Skeletal muscle cell (primary cell): ENCODE measurements at places on chromosomes 12 and 14.

DNA sequence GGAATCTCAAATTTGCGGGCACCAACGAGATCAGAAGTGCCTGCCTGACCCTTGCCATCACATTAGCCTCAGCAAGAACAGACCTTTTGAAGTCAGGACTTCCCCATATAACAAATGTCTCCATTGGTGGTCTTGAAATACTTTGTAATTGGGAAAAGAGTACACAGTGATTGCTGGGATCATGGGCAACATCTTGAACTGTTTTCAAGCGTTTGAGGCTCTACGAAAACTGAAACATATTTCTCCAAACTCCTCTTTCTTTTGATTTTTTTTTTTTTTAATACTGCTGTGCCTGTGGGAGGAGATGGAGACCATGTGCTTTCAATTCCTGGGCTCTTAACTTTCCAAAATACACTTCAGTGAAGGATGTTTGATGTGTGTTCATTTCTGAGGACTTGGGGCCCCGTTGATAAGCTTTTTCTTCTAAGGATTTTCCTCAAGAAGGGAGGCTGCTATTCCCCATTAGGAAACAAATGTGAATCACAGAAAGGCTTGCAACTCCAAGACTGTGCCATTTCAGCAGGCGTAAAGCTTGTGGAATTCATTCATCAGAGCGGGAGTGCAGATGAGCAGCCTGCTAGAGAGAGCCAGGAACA, 94.5 kb downstream of the TMEM132C start:
- no peak for DNase-seq

- no peak for DNase-seq
These were observed 27.1 kb upstream of the FAM222A start for GRCh38 chr12:109686523-109686922.

GRCh38 chr14:29111554-29111953, 345.0 kb downstream of the FOXG1 start:
- DNase-seq = no peak

- peak; percentile 18 for DNase-seq
These were observed 146.8 kb downstream of the EMP1 start for GRCh38 chr12:13343375-13343774.

GRCh38 chr14:60250257-60251035, 1.4 kb downstream of the PPM1A start:
- no peak for DNase-seq

GRCh38 chr14:51185180-51185579, 54.9 kb upstream of the TMX1 start:
- DNase-seq = no peak

- DNase-seq = peak; percentile 95
These were observed 25.1 kb upstream of the CDK17 start for GRCh38 chr12:96425321-96425720.

DNA sequence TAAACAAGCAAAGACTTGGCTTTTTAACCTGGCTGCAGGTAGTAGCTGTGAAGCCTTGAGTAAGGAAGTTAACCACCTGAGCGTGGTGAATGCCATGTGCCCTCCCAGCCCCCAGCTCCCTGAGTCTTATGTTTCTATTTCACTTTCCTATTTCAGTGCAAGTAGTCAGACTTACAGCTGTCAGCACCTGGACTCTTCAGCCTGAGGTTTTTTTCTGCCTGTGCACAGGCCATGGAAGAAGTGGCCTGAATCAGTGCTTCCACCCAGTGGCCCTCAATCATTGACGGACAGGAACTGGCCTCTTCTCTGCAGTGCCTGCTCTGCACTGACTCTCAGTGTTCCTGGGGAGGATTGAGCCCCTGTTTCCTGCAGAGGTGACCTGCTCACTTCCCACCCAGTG, 796.4 kb downstream of the MED13L start:
- no peak for DNase-seq

DNA sequence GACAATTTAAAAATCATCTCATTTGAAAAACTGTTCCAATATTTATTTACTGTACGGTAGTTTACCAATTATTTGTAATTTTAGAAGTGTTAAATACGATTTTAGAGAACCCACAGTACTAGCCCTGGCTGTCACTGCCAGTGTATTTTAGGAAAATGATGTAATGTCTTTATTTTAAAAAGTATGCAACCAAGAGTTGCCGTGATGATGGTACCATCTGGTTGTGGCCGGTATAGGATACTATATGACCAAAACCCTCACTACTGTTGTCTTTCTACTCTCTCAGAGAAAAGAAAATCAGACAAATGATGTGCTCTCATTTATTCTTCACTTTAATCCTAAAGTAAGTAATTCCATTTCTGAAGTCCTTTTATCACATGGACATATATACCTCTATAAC, 395.0 kb downstream of the FOXG1 start:
- DNase-seq = no peak

GRCh38 chr14:101966742-101967141, 2.4 kb downstream of the DYNC1H1 start:
- no peak for DNase-seq

GRCh38 chr12:126434412-126434985, 1369.3 kb downstream of the AACS start:
- DNase-seq = no peak

GRCh38 chr12:15928346-15928745, 17.2 kb downstream of the DERA start:
- DNase-seq = peak; percentile 68

- DNase-seq = no peak
These were observed 26.4 kb upstream of the NOS1 start for GRCh38 chr12:117387832-117388231.

GRCh38 chr12:102441077-102441596, 39.2 kb downstream of the IGF1 start:
- DNase-seq = no peak

- no peak for DNase-seq
These were observed 4.2 kb upstream of the KLC1 start for GRCh38 chr14:103624860-103625259.

DNA sequence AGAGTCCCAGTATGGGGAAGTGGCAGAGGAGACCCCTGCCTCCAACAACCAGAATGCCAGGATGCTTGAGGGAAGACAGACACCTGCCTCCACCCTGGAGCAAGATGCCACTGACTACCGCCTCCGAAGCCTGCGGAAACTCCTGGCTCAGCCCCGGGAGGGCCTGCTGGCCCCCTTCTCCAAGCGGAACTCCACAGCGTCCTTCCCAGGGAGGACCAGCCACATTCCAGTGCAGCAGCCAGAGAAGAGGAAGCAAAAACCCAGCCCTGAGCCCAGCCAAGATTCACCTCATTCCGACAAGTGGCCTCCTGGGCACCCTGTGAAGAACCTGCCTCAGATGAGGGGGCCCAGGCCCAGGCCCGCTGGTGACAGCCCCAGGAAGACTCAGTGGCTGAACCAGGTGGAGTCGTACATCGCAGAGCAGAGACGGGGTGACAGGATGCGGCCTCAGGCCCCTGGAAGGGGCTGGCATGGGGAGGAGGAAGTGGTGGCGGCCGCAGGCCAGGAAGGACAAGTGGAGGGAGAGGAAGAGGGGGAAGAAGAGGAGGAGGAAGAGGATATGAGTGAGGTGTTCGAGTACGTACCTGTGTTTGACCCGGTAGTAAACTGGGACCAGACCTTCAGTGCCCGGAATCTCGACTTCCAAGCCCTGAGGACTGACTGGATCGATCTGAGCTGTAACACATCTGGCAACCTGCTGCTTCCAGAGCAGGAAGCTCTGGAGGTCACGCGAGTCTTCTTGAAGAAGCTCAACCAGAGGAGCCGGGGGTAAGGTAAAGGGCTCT, 93.7 kb downstream of the B4GALNT3 start:
- DNase-seq = no peak

GRCh38 chr12:105832806-105833205, 305.9 kb downstream of the NUAK1 start:
- no peak for DNase-seq

GRCh38 chr12:126055521-126055920, 990.3 kb downstream of the AACS start:
- DNase-seq = peak; percentile 54

- no peak for DNase-seq
These were observed 213.7 kb downstream of the ESR2 start for GRCh38 chr14:64080452-64080851.

DNA sequence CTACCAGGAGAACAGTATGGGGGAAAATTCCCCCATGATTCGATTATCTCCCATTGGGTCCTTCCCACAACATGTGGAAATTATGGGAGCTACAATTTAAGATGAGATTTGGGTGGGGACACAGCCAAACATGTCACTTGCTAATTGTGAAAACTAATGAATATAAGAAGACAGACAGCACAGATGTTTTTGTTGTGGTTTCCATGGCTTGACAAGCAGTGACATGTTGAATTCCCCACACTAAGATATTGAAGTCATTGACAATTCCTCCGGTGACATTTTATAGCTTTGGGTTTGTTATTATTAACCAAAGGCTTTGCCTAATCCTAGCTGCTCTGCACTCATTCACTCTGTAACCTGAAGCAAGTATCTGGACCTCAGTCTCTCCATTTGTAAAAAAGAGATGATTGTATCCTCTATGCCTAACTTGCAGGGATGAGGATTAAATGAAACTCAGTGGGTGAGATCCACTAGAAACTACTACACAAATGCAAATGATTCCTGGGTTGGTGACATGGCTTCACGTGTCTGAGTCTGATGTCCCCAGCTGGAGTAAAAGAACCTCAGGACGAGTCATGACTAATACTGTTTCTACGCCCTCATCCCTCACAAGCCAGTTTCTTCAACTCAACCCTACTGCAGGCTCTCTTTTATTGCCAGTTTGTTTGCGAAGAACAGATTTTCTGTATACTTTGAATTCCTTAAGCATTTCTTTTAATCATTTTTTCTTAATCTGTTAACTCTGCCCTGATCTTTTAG, 71.6 kb downstream of the ASCL1 start:
- DNase-seq = no peak

DNA sequence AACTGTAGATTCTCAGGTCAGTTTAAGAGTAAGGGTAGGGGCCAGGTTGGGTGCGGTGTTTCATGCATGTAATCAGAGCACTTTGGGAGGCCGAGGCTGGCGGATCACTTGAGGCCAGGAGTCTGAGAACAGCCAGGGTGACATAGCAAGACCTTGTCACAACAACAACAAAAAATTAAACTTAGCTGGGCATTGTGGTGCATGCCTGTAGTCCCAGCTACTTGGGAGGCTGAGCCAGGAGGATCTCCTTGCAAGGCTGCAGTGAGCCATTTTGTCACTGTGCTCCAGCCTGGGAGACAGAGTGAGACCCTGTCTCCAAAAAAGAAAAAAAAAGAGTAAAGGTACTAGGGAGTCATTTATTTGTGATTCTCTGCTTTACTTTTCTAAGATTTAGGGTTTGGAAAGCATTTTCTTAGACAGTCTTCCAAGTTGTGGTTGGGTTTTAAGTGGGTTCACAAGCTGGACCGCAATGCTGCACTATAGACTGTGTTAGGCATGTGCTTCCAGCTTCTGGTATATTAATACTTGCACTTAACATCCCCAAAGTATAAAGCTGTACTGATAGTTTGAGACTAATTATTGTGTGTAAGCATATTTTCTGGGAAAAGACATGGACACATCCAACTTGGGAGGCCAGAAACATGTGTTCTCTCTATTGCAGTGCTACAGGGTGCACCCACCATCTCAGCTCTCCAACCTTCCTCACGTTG, 49.1 kb upstream of the HECTD1 start:
- no peak for DNase-seq

- no peak for DNase-seq
These were observed 126.3 kb downstream of the CCDC60 start for GRCh38 chr12:119460876-119461275.

DNA sequence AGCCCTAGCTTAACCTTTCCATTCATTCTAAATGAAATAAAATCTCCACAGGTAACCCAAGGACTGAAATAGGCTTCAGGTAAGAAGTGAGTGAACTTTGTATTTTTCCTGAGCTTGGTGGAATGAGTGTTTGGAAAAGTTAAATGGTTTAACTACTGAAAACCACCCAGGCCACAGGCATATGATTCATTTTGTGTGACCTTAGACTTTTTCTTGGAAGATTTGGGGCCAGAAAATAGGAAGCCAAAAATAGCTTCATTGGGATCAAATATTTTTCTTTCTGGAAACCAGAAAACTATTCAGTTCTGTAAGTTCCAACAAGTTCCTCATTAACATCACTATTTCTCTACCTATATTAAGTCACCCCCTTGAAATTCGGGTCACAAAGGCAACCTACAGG, 212.6 kb downstream of the PCNX1 start:
- DNase-seq = no peak

DNA sequence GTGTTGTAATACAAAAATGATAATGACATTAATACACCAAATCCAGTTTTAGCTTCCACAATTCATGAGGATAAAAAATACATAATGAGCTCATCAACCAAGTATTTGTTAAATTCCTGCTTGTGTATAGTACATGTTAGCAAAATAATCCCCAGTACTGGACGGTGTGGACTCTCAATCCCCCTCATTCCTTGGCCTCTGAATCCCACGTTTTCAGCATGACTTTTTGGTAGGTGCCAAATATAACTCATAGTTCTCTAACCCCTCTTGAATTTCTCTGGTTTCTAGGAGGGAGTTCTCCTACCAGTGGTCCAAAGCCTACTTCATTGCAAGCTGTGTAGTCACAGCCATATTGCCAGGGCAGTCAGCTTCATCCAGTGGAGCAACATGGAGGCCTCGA, 41.4 kb upstream of the EPS8 start:
- DNase-seq = peak; percentile 78
